ENCODE measurements at places on chromosomes 6 and 20.

DNA sequence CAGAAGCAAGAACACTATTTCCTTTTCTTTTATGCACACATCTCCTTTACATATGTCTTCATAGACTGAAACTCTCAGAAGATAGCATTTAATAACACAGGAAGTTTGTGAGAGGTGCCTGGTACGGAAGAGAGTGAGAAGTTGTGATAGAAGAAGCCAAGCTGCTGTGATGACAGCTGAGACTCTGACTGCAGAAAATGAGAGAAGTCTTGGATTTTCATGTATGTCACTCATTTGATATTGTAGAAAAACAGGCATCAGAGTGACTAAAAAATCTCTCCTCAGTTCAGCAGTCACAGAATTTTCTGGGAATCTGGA, 154.9 kb upstream of the BMP2 start:
- DNase-seq: no peak

DNA sequence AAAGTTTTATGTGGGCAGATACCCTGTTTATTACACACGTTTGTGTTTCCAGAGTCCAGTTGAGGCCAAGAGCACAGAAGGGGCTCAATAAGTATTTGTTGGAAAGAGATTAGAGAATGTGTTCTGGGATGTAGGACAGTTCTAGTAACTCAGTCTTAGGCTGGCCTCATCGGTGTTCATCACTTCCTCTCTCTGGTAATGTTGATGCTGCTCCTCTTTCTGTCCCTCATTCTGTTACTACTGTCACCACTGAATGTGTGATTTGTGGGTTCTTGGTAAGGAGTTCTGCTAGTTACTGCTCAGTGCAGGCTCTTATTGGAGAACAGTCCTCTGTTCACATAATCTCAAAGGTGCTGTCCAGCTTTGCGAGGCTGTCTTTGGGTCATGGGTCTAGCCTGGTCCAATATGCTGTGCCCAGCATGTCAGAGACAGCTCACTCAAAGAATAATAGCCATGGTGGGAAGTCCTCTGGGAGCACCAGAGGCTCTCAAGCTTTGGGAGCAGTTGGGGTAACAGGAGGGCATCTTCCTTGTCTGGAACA, 1.3 kb downstream of the RFPL4B start:
- DNase-seq: no peak

GRCh38 chr20:38178581-38178980, 13.5 kb upstream of the TGM2 start:
- no peak for DNase-seq

GRCh38 chr6:28137505-28137981, 4.1 kb upstream of the ZKSCAN8 start:
- peak; percentile 42 for DNase-seq

GRCh38 chr6:11012976-11013720, 31.0 kb downstream of the ELOVL2 start:
- DNase-seq: no peak

GRCh38 chr20:50891138-50891537, 40.1 kb downstream of the ADNP start:
- DNase-seq: no peak

GRCh38 chr6:131001111-131001736, 61.8 kb downstream of the EPB41L2 start:
- DNase-seq: no peak

DNA sequence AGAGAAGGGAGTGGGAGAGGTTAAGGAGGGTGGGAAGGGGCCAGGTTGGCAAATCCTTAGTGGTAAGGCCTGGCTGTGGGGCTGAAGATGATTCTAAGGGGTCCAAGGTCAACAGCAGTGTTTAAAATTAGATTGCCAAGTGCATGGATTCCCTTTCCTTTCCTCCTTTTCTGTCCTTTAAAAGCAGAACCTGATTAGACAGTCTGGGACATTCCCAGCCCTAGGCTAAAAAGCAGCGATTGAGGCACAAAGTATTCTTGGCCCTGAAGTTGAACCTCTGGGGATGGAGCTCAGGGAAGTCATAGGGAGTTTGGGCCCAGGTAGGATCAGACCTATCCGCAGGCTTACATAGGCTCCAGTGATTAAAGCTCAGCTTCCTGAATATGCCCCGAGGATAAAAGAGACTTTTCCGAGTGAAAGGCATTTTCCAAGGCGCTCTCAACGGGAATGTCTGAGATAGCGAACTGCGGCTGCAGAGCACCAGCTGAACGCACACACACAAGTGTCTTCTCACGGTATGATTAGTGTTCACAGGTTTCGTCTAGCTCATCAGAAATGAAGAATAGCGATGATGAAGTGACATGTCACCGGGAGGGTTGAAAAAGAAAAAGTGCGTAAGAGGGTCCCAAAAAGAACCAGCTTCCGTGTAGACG, 787 bp upstream of the CARMIL1 start:
- no peak for DNase-seq

- no peak for DNase-seq
Measured at GRCh38 chr6:162056745-162057144, 670.8 kb downstream of the PRKN start.

DNA sequence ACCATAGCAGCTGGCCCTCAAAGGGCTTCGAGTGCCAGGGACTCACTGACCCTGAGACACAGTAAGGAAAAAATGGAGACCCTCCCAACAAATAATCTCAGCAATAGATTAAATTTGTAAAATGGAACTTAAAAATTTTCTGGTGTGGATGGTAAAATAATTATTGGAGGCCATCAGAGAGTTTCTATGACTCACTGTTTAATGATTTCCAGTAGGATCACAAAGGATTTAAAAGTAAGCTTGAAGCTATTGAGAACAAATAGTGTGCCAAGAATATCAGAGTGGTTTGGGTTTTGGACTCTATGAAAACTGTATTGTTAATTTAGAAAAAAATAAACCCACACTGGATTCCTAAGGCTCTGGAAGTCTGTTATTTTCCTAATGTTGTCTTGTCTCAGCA, 115.2 kb upstream of the AKIRIN2 start:
- DNase-seq: no peak

- DNase-seq: no peak
Measured at GRCh38 chr6:783966-784735, 91.2 kb upstream of the EXOC2 start.

- DNase-seq: no peak
Measured at GRCh38 chr20:31494131-31494530, 19.0 kb downstream of the REM1 start.

GRCh38 chr6:1389369-1390132, at the start of gene FOXF2:
Gene FOXF2, plus strand, starts transcription at chr6:1389576. Its CDS starts 372 bp downstream, at chr6:1389948.
- no peak for DNase-seq

DNA sequence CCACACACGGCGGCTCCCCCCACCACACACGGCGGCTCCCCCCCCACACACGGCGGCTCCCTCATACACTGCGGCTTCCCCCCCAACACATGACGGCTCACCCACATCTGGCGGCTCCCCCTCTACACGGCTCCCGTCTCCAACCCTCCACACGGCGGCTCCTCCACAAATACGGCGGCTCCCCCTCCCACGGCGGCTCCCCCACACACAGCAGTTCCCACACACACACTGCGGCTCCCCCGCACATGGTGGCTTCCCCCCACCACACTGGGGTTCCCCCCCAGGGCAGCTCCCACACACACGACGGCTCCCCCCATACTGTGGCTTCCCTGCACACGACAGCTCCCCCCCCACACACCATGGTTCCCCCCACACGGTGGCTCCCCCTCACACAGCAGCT, 98.0 kb downstream of the TTLL2 start:
- DNase-seq: no peak

DNA sequence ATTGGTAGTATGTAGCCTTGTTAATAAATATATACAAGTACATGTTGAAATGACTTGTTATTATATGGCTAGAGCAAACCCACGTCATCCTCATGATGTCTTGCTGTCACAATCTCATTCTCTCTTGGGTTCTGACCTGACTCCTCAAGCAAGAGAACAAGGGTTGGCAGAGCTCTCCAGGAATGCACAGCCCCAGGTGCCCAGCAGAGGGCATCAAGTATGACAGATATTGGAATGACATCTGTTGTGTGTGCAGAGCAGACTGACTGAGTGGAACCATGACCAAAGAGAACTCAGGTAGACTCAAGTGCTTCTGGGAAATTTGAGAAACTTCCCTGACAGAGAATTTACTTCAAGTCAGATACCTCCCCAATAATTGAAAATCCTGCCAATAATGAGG, 90.6 kb downstream of the PAX1 start:
- DNase-seq: no peak

DNA sequence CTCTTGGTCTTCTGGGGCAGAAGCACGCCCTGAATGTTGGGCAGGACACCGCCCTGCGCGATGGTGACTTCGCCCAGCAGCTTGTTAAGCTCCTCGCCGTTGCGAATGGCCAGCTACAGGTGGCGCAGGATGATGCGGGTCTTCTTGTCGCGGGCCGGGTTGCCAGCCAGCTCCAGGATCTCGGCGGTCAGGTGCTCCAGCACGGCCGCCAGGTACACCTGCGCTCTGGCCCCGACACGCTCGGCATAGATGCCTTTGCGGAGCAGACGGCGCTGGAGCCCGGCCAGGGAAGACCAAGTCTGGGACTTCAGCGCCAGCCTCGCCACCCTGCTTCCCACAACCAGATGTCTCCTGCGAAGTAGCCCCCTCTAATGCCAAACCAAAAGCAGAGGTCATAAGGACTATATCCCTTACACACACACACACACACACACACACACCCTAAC, 8.0 kb upstream of the SLC17A3 start:
- DNase-seq: no peak

DNA sequence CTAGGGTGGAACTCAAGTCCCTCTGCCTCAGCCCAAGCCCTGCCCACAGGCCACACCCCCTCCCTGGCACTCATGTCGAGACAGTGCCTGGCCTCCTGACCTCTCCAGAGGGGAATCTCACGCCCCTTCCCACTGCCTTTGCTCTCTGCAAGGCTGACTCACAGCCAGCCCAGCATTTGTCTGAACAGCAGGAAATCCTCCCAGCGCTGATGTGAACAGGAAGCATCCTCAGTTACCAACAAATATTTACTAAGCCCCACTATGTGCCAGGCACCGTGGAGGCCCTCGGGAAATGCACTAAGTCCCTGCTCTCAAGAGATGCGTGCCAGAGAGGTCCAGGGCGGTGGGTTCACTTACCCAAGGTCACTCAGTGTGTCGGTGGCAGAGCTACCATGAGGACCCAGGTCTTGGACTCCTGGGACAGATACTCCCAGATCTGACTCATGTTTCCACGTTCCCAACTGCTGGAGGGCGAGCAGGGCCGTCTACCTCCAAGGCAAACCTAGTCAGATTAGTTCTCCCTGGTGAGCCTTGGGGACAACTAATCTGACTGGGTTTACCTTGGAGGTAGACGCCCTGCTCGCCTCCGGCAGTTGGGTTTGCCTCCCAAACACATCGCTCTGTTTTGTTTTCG, 7.8 kb downstream of the ADA start:
- DNase-seq: no peak

DNA sequence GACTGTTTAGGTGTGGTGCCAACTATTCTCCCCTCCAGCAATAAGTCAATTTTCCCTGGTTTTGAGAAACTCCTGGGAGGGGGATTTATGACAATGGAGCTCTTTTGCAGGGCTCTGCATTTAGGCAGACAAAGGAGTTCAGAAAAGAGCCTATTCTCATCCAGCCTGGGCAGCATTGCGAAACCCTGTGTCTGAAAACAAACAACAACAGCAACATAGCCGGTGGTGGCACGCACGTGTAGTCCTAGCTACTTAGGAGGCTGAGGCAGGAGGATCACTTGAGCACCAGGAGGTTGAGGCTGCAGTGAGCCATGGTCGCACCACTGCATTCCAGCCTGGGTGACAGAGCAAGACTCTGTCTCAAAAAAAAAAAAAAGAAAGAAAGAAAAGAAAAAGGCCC, 6.4 kb downstream of the CLPS start:
- DNase-seq: no peak

- DNase-seq: no peak
Measured at GRCh38 chr6:11609324-11610071, 71.9 kb downstream of the TMEM170B start.

DNA sequence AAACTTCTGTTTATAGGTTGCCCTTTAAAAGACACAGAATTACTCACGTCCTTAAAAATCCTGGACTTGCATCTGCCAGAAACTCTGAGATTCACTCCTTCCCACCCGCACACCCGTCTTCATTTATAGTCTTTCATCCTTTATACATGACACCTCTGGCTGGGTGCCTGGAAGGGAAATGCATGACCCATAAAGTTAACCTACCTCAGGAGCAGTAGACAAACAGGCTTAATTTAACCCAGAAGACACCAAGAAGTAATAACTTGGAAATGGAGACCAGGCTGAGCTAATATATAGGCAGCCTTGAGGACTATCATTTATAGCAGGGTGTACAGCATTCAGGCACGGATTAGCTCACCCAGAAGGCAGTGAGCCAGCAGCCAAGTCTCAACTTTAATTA, 429.0 kb upstream of the NRSN1 start:
- DNase-seq: no peak

- DNase-seq: no peak
Measured at GRCh38 chr6:113486199-113486598, 370.9 kb upstream of the MARCKS start.

DNA sequence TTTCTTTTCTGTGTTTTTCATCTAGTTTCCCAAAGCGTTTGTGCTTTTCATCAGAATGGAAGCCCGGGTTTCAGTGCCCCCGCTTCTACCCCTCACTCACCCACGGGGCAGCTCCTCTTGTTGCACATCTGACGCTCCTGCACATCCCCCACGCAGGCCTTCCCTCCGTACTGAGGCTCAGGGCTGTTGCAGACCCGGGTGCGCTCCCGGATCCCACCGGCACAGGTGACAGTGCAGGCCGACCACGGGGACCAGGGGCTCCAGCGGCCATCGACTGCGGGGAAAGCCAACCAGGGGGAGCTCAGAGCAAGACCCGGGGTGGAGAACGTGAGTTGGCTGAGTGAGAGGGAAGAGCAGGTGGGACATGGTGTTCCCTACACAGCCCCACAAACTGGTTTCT, 19.0 kb downstream of the THBS2 start:
- DNase-seq: no peak

DNA sequence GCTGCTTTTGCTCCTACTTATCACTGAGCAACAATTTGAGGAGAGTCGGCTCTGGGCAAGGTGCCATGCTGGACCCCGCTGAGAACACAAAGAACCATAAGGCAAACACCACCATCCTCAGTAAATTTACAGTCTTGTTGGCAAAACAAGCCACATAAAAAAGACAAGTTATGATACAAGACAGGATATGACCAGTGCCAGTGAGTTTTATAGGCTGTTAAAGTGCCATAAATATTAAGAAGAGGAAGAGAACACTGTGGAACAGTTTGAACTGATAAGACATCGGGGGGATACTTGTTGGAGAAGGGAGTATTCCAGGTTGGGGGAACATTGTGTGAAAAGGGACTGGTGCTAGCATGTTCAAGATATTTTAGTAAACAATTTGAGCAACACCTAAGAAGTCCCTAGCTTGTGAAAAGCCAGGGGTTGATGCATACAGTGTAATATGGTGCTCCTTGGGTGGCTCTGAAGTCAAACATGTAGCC, 25.3 kb upstream of the RIPOR2 start:
- DNase-seq: no peak
